Non-pigmented ciliary epithelial cell (primary cell): ENCODE measurements at places on chromosomes 7 and 10.

DNA sequence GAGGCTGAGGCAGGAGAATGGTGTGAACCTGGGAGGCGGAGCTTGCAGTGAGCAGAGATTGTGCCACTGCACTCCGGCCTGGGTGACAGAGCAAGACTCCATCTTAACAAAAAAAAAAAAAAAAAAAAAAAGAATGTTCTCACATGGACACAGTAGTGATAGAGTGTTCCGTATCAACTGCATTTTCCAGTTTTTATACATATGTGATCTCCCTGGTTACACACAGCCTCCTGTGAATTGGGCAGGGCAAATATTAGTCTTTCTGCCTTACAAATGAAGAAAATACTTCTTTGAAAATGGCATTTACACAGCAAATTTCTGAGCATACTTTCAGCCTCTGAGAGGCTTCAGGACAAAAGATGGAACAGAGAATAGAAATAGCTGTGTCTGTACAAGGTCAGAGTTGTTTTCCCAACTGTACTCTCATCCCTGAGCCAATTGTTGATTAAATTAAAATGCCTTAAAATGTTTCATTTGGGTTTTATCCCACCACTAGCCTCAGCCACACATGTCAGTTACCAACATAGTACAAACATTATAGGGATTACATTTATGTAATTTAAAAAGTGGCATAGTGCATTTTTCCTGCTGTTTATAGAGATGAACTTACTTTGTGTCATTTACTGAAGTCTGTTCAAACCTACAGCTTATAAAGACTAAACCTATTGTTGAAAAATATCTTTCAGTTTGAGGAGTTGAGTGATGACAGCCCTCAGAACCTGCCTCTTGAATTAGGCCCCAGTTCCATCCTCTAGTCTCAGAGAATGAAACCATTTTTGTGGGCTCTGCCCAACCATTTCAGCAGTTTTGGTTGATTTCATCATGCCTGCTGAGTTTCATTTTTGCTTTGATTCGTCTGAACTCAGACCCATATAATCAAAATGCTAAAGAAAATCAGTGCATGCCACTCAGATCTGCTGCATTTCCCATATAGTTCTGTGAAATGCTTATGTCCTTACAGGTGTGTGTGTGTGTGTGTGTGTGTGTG, 609.4 kb upstream of the C7orf33 start:
- DNase-seq: no peak

GRCh38 chr10:22314852-22315251, 1.3 kb upstream of the COMMD3 start:
- no peak for DNase-seq

DNA sequence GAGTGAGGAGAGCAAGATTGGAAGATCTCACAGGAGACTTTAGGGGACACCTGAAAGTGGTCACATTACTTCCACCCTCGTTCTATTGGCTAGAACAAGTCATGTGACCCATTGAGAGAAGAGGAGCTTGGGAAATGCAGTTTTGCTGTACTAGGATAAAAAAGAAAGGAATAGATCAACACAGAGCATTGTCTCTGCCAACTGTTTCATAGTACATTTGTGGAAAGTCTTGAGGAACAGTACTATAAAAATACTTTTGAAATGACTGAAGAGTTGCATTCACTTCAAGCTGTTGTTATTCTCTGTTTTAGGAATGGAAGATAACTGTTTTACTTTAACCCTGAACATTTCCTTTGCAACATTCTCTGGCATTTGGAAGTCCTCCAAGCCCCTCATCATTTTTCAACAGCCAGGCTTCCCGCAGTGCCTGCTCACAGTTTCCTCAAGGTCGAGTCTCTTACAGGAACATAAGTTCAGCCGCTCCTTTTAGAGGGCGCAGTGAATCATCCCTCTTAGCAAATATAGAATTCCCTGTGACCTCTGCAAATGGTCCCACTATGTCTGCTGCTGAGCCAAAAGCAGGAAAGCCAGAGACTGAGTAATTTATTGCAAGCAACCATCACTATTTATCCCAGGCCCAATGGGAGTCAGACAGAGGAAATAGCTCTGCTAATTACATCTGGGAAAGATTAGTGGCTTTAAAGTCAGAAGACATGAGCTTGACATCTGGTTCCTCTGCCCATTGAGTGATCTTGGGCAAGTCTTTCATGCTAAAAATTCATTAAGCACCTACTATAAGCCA, 40.7 kb downstream of the MRPL32 start:
- DNase-seq: peak; percentile 93

GRCh38 chr7:99465421-99465768, 572 bp downstream of the ATP5MF start:
- no peak for DNase-seq

GRCh38 chr7:151853896-151854719, 22.8 kb downstream of the PRKAG2 start:
- DNase-seq: no peak

DNA sequence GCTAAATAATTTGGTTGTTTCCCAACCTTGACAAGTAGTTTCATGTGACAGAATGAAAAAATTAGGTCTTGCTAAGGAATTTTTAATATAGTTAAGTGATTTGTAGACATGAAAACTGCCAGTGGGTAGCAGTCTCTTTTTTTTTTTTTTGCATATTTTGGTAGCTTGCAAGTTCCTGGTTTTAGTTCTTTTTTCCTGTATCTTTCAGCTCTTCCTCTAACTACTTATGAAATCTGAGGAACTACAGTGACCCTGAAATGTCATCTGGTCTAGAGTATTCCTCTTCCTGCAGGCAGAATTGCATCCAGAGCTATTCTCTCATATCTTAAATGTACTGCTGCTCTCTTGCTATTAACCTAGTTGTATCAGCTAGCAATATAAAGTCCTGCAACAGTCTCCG, 160.4 kb downstream of the HDAC9 start:
- no peak for DNase-seq

GRCh38 chr7:132161976-132162375, 414.3 kb downstream of the PLXNA4 start:
- no peak for DNase-seq

DNA sequence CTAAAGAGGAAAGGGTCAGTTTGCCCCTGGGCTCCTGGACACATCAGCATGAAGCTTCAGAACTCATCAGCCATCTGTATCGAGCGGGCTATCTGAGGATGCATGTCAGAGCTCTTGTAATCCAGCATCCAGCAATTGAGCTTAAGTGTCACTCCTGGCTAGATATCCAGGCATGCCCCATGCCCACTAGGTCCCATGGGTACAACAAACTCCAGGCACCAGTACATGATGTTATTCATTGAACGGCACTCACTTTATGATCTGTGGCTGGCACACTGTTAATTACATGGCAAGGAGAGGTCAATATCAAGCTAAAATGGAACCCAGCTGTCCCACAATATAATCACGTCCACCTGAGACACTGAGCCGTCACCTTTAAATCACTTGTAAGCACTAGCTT, 274.2 kb downstream of the ELMO1 start:
- DNase-seq: no peak

DNA sequence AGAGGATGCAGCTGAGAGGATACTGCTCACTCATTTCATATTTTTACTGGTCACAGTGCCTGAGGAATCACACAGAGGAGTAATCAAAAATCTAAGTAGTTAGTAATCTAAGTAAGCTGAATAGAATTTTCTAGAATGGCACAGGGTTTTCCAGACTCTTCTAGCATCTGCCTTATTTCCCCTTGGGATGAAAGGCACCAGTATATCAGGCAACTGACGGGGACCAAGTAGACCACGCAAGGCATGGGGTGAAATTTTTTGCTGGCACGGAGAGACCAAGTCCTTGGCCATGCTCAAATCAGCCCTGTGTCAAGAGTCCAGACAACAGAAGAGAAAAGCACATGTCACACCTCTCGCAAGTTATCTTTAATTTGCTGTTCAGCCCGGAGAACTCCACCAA, 14.2 kb downstream of the NCOA4 start:
- no peak for DNase-seq

DNA sequence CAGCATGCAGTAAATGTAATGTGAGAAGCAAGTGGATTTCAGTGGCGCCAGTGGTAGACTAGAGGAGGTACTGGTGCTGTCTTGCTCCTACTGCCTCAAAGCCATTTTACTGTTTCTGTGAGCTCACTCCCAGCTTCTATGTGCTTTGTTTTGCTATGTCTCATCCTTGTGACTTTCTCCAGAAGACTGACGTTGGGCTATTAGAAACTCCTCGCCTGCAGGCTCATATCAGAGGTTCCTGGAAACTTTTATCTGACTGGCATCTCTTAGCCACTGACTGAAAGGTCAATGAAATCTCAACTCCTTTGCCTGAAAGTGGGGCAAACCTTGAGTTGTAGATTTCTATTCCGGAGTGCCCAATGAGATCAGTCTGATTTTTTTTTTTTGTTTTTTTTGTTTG, 66.4 kb upstream of the SORCS1 start:
- DNase-seq: no peak
